ENCODE measurements at places on chromosomes 4 and X.

GRCh38 chr4:139656614-139657486, 8.8 kb upstream of the MGST2 start:
- no peak for DNase-seq

GRCh38 chr4:15500701-15501100, 31.0 kb downstream of the CC2D2A start:
- no peak for DNase-seq

DNA sequence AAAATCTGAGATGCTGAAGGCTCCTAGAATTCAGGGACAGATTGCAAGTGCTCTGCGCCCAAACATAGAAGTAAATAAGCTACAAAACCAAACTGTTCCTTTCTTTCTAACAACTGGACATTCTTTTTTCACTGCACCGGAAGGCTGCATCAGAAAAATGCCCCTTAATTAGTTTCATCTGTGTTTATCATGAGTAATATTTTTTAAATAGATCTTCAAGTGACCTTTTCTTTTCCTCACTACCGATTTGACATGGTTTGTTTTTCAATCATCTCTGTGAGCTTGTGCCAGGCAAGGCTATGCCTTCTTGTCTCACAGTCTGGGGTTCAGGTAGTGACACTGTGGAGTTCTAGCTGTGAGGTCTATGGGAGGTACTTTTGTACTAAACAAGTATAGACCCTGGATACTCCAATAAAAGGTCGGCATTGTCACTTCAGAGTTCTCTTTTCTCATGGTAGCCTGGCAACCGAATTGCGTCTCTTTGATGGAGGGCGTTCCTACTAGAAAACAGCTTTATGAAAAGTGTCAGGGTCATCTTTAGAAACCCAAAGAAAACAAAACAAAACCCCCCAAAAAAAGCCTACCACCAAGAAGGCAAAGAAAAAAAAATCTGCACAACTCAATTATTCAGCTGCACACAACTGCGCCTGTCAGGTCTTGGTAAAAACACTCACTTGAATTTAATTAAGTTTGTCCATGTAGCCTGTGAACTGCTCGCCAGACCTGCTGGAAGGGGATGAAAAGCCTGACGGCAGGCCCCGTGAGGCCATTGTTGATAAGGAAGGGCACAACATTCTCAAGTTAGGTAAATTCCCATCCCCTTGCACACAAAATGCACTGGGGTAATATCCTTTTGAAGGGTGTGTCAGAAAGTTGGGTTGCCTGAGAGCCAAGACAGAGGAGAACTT, 22.8 kb upstream of the ADAMTS3 start:
- DNase-seq, result no peak

- no peak for DNase-seq
These were observed 71.7 kb upstream of the TLR3 start for GRCh38 chr4:185997296-185997695.

DNA sequence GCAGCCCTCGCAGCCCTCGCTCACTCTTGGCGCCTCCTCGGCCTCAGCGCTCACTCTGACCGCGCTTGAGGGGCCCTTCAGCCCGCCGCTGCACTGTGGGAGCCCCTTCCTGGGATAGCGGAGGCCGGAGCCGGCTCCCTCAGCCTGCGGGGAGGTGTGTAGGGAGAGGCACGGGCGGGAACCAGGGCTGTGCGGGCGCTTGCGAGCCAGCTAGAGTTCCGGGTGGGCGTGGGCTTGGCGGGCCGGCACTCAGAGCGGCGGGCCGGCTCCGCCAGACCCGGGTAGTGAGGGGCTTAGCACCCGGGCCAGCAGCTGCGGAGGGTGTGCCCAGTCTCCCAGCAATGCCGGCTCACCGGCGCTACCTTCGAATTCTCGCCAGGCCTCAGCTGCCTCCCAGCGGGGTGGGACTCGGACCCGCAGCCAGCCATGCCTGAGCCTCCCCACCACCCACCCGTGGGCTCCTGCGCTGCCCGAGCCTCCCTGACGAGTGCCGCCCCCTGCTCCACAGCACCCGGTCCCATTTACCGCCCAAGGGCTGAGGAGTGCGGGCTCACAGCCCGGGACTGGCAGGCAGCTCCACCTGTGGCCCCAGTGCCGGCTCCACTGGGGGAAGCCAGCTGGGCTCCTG, 1.4 kb upstream of the AADAT start:
- DNase-seq, result no peak
